ENCODE measurements at places on chromosomes 7 and 10.
A peak's percentile ranks its signal among the peaks of the same experiment; 100 is the strongest.

GRCh38 chr7:149662591-149663095 is 110.7 kb downstream of the ZNF467 start:
- peak; percentile 65 for DNase-seq

DNA sequence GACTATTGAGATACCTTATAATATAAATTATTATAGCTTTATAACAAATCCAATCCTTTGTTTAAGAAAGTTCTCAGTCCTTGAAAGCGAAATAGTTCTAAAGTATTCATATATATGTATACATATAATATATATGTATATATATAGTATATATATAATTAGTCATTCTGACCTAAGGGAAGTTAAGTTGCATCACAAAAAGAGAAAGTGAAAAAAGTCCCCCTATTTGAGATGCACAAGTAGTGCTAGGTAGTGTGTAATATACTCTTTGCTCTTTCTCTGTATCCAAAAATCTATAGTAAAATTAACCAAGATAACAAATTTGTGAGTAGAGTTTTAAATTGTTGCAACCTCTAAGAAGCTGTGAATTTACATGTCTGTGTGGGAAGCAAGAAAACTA is 13.3 kb upstream of the IFIT1B start:
- DNase-seq, result no peak

GRCh38 chr7:137772316-137772715 is 74.5 kb downstream of the DGKI start:
- DNase-seq, result no peak

DNA sequence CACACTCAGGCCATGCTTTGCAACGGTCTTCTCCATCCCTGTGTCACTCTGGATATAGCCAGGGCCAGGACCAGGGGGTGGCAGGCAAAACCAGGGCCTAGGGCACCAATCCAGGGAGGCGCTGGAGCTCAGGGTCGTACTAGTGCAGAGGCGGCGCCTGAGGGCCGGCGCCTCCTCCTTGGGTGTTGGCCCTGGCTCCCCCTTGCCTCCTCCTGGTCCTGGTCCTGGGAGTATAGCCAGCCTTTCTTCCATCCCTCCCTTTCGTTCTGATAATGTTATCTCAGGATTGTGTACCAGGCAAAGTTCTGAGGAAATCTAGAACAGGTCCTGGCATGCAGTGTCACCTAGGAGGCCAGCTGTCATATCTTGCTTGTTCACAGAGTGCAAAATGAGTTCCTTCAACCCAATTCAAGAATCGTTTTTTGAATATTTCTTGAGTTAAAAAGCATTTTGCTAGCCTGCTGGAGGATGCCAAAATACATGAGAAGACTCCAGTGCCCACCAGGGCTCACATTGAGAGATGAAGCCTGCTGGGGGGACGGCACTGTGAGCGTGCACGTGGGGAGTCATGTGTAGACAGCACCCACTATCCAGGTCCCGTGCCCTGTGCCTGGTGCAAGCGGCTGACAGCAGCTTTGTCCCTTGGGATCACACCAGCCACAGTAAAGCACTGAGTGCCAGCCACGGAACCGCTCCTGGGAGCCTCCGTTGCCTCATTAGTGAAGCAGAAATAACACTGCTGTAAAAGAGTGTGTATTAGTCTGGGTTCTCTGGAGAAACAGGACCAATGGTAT is 106.9 kb upstream of the C7orf33 start:
- no peak for DNase-seq

- no peak for DNase-seq
Measured at GRCh38 chr10:72567421-72567820, 58.5 kb downstream of the MICU1 start.

GRCh38 chr10:26770069-26770468 is 72.6 kb downstream of the PDSS1 start:
- no peak for DNase-seq

DNA sequence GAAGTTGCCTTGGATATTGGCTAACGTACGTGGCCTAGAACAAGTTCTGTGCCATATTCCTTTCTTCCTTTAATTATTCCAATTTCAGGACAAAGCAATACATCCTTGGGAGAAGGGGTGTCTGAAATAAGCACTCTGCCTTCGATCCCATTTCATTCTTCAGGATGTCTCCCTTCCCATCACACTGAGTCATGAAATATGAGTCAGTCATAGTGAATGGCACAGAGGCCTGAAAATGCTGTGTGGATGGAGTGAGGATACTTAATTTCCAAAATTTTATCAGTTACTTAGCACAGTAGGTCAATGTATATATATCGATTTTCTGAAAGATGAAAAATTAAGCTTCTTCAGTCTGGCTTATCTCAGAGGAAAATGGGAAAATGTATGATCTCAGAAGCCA is 19.5 kb downstream of the EVX1 start:
- DNase-seq, result no peak

DNA sequence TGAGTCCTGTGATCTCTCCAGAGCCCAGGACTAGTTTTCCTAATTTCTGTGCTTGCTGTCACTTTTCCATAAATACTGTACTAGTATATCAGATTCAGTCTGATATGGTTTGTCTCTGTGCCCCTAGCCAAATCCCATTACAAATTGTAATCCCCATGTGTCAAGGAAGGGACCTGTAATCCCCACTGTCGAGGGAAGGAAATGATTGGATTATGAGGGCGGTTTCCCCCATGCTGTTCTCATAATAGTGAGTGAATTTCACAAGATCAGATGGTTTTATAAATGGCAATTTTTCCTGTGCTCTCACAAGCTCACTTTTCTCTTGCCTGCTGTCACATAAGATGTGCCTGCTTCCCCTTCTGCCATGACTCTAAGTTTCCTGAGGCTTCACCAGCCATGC is 54.8 kb upstream of the IFRD1 start:
- no peak for DNase-seq

DNA sequence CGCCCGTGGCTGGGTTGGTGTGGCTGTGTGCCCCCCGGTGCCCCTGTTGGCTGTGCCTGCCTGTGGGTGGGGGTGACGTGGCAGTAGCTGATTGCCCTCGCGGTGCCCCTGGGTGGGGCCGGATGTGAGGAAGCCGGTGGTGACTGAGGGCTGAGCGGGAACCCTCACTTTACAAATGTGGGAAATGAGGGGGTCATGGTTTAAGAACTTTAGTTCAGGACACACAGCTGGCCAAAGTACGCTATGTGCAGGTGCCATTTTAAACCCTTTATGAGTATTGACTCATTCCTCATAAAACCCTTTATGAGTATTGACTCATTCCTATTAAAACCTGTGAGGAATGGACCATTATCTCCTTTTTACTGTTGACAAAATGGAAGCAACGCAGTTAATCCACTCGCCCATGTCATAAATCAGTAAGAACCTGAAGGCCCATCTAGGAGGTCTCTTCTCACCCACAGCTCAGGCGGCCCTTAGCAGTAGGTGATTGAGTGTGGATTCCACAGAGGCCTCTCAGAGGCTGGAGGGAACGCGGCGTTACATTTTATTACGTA is 290.1 kb upstream of the COBL start:
- no peak for DNase-seq

DNA sequence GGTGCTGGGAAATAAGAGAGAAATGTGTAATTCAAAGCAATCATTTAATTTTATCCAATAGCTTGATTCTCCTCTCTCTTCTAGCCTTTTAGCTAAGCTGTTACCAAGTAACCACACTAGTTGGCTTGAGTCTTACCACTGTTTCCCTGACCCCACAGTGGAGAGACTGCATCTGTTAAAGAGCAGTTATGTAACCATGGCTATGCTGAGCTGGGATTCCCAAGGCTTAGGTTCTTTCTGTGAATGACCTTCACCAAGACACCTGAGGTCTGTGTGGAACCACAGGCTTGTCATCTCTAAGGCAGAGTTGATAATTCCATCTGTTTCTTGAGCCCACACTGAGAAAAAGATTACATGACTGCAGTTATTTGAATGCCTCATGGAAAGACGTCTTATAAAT is 47.7 kb upstream of the ATRNL1 start:
- DNase-seq, result no peak

Data from activated T-cell treated with anti-CD3 and anti-CD28 coated beads, Interleukin-2, amount 50 U/mL, for 1 hour (primary cell).